Fibroblast of lung (primary cell): ENCODE measurements at places on chromosomes 5 and 9. TPM values are rescaled to one million over a fixed set of nuclear protein-coding genes. Genes with fewer than 3 reads are reported as not detected.

DNA sequence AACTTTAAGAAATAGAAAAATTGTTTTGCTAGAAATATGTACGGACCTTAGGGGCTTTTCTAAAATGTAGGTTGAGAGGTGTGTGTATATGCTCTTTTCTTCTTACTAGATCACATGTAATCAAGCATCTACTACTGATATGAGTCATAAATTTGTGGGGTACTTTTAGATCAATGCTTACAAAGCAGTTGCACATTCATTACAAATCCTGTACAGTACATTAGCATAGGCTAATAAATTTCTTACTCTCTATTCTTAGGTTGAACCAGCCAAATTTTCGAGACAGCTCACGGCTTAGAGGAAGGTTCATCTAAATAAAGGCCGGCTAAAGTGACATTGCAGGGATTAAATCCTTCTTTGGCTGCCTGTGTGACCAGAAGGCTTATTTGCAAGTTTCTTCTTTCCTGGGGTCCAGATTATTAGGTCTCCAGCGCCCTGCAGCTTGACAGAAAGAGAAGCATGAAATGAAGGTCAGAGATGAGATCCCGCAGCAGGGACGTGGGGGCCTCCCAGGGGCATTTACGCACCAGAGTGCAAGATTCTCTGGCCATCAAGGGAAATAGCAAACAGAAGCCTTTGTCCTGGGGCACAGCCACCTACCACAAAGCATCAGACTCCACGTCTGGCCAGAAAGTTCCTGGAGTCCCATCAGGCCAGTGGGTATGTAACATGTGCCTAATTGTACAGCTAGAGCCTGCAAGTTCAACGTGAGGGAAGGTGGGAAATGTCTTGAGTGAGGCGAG is 53.0 kb downstream of the NIM1K start:
- no peak for DNase-seq

- peak; percentile 86 for DNase-seq
Observed at GRCh38 chr5:39394946-39395345, 29.8 kb downstream of the DAB2 start.

DNA sequence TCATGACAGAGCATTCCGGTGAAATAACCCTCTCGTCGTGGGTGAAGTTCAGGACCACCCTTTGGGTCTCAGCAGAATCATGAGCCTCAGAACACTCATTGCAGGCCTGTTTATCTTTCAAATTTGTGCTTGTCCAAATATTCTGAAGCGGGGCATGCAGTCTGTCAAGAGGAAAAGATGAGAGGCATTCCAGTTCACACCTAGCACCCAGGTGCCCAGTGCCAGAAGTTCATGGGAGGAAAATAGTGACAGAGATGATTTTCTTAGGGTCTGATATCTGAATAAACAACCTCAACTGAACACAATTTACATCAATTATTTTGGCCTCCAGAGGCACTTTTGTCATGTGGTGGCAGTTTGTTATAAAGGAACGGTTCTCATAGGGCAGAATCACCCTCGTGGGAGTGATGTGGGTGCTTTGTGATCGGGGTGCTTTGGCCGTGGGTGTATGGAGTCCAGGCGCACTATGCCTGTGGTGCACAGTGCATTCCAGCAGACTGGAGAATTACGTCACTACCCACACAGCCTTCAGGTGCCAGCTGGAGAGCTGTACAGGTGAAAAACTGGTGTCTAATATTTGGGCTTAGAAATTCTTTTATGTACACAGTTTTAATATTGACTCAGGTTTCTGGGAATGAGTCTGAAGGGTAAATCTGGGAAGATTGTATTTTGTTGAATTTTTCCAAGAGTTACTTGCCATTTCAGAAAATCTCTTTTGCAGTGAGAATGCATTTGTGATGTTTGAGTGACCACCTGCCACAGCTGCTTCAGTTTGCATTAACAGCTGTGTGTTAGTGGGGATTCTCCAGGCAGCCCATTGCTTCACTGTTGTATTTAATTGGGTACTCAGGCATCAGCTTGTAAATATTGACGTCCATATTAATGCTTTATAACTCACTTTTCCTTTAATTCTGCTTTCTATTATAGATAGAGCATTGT is 289.3 kb downstream of the FANCC start:
- peak; percentile 57 for DNase-seq

DNA sequence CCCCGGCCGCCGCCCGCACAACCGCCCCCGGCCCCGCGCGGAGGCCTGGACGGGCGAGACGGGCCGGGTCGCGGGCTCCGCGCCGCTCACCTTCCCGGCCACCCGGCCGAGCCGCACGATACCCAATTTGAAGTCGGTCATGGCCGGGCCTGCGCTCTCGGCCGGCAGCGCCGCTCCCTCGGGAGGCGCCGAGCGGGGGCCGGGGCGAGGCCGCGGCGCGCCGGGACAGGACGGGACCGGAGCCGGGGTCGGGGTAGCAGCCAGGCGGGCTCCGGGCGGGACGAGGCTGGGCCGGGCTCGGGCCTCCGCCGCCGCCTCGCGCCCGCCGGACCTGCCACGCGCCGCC is 216 bp downstream of the ZMYND19 start:
- DNase-seq: no peak

- peak; percentile 85 for DNase-seq
Observed at GRCh38 chr5:53331463-53331862, 149.0 kb upstream of the FST start.

- DNase-seq: no peak
Observed at GRCh38 chr5:147113967-147114366, 120.9 kb upstream of the STK32A start.

DNA sequence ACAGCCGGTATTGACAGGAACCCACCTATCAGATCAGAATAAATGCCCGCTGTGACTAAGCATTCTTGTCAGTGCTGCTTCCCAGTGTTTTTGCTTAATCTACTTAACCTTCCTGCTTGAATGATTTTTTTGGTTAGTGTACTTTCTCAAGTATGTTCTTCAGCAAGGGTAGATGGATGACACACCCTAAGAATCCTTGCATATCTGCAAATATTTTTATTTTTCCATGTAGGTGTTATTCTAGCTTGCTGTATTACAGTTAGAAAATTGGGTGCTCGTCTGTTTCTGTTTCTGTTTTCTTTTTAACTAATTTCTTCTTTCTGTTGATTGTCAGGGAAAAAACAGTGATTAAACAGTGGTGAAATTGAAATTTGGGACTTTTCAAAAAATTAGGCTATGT is 64.5 kb downstream of the SEC61B start:
- DNase-seq: no peak

- DNase-seq: no peak
Observed at GRCh38 chr9:87505869-87506678, 8.4 kb downstream of the DAPK1 start.

GRCh38 chr5:79829260-79829659 is 139.6 kb downstream of the CMYA5 start:
- no peak for DNase-seq

DNA sequence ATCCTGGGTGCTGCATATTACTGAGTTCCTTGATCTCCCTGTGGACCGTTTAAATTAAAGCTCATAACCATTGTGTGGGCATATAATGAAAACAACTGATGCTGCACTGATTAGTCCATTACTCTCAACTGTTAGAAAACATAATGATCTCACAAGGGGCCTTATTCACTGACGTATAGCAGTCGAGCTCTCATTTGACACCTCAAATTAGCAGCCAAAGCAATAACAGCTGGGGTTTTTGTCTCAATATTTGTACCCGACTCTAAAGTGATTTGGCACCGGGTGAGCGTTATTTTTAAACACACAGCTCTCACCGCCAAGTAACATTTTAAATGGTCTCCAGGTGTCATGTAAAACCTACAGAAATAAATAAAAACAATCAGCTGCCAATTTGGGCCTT is 252.2 kb upstream of the PANK3 start:
- DNase-seq: no peak

NUP214 gene
- 8.7 and 12.2 TPM in 2 replicates for total RNA-seq

GABRA6 gene
- total RNA-seq: not detected in 2 replicates

NELFB gene
- total RNA-seq: 40.6 and 50.0 TPM in 2 replicates

ANKRD31 gene
- 0.26 and 0.33 TPM in 2 replicates for total RNA-seq

ZNF300 gene
- total RNA-seq: 8.0 and 9.9 TPM in 2 replicates

C9orf50 gene
- total RNA-seq: 0.17 and 0.26 TPM in 2 replicates
